Karpas-422 (cell line): ENCODE measurements at places on chromosomes 13 and 19. TPM values are rescaled to one million over a fixed set of nuclear protein-coding genes. Genes with fewer than 3 reads are reported as not detected.

- peaks cover 52% of the 10 kb centered on the region for H3K4me1 ChIP-seq
- no peak for DNase-seq
- H3K27ac ChIP-seq: peak overlapping the region; percentile 84
- H3K27me3 ChIP-seq: no peaks in the 10 kb centered on the region
These were observed 1.6 kb downstream of the JUNB start for GRCh38 chr19:12792853-12793289.

GRCh38 chr19:55241143-55241934, 12.8 kb upstream of the TMEM86B start:
- no peak overlapping the region for H3K4me3 ChIP-seq
- no peaks in the 10 kb centered on the region for H3K4me1 ChIP-seq
- no peak for DNase-seq
- peaks cover 73% of the 10 kb centered on the region for H3K36me3 ChIP-seq
- no peak overlapping the region for H3K27ac ChIP-seq

- no peaks in the 10 kb centered on the region for H3K27me3 ChIP-seq
- no peak for DNase-seq
- H3K4me3 ChIP-seq: no peak overlapping the region
- H3K36me3 ChIP-seq: no peaks in the 10 kb centered on the region
- H3K27ac ChIP-seq: no peak overlapping the region
These were observed 8.4 kb downstream of the NPHS1 start for GRCh38 chr19:35843676-35844481.

Gene PLPP2
- 0.04 and 0.26 TPM in 2 replicates for total RNA-seq

Gene TEX26
- not detected in 2 replicates for total RNA-seq
